BJ (cell line): ENCODE measurements at places on chromosomes 11 and 22.
A peak's percentile ranks its signal among the peaks of the same experiment; 100 is the strongest.

GRCh38 chr11:115919341-115920091 is 415.3 kb upstream of the CADM1 start:
- DNase-seq, result no peak

DNA sequence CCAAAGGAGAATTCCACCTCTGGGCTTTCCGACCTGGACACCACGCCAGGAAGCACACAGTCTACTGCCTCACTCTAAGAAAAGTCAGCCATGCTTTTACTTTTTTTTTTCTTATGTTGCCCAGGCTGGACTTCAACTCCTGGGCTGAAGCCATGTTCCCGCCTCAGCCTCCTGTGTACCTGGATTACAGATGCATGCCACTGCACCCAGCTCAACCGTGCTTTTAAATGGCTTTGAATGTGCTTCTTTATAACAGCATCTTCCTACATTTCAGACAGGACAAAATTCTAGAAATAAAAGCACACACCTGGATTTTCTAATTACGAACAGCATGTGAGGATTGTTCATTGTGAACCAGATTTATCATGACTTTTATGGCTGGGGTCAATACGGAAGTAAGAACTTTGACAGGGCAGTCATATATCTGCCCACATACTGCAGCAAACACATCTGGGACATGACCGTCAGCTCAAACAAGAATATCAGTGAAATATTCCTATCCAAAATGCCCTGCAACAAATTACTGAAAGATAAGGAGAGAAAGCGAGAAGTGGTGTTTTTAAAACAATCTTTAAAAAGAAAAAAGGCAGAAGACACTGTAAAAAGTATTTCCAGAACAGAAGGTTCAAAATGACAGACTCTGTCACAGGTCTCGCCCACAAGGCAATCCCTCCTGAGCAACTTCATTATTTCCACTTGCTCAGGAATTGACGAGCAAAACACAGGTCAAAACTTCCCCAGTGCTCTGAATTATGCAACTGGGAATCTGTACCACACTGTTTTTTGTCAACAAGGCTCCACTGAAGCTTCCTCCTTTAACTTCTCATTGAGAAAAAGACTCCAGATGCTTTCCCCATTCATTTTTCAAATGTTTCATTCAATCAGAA is 42.1 kb downstream of the PACSIN2 start:
- DNase-seq, result no peak

GRCh38 chr11:103202048-103202651 is 92.9 kb downstream of the DYNC2H1 start:
- DNase-seq, result no peak

DNA sequence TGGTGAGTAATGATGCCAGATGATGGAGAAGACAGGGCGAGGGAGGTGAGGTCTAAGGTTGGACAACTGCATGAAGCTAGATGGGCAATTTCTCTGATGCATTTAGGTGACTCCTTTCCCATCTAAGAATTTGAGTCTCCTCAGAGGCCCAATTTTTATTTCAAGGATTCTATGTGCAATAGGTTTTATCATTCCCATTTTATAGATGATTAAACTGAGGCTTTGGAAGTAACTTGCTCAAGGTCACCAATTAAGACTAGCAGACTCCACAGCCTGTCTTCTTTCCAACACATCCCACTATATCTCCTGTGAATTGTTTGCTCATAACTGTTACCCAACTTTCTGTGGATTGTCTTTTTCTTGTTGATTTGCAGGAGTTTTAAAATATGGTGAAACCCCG is 28.5 kb downstream of the DSCAML1 start:
- no peak for DNase-seq

DNA sequence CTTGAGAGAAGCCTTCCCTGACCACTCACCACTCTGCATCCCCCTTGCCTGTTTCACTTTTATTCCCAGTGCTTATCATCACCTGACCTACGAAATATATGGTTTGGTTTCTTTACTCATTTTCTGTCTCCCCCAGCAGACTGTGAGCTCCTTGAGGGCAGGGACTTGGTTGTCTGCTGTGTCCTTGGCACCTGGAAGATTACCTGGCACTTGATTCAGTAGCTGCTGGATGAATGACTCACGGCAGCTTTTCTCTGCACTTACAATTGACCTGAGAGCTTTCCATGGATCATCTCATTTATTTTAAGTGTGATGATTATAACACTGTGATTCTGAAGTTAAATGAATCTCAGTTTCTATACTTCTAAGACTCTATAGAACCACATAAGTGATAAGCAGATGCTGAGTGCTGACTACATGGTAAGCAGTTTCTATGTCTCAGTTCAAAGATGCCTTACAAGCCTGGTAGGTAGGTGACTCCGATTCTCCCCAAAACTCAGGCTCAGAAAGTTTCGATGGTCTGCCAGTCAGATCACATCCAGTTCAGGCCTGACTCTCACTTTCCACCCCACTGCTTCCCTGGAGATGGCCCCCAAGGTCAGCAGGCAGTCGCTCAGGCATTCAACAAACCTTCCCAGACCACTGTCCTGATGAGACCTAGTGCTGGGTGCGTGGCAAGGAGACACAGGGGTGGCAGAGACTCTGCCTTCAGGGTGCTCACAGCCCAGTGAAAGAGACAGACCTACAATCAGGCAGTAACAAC is 11.6 kb downstream of the IL2RB start:
- no peak for DNase-seq

GRCh38 chr11:100832829-100833228 is 145.7 kb downstream of the ARHGAP42 start:
- DNase-seq, result no peak

DNA sequence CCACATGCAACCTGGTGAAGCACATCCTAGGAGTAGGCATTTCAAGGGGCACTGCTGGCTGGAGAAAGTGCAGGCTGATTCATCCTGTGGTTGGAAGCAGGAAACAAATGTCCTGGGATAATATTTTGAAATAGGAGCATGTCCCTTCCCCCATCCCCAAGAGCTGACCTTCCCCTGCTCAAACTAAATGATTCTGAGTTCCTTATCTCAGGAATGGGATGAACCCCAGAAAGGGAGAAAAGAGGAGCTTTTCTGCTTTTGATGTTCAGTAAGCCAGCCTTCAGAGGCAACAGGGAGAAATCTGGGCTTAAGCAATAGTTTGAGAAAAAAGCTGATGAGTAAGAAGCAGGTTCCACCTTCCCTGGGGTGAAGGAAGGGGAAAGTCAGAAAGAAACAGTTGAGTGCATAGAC is 19.5 kb upstream of the SPON1 start:
- DNase-seq, result no peak

GRCh38 chr11:18853086-18853720 is 61.6 kb upstream of the PTPN5 start:
- no peak for DNase-seq

GRCh38 chr22:44068422-44069191 is 44.5 kb downstream of the PARVB start:
- no peak for DNase-seq

DNA sequence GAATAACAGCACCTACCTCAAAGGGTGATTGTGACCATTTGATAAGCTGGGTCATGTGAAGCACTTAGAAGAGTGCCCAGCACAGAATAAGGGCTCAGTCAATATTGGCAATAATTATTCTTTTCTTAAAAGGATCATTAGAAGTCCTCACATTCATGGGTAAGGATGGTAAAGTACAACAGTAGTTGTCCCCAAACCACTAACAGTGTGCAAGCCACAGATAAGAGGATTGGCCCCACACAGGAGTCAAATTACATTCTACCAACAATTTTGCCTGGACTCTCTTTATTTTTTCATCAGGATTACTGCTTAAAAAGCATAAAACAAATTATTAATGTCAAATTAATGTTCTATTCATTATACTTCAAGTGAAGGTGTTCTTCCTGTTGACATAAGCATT is 271.5 kb upstream of the PDGFD start:
- no peak for DNase-seq

- no peak for DNase-seq
Observed at GRCh38 chr11:66591175-66591574, 1.7 kb downstream of the CCDC87 start.

DNA sequence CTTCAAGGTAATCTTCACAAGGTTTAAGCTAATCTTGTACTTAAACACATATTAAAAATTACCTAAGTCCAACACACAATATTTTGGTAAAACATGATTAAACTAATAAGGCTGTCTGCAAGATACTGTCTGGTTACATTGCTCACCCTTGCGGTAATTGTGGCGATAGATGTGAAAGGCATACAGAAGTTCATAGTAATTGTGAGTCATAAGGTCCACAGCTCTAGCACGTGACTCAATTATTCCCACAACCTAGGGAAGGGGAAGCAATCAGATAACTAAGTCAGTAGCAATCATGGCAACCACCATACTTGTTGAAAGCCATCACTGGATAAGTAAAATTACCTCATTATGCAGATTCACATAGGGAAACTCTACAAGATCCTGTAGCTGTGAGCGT is 30.5 kb upstream of the FNBP4 start:
- DNase-seq, result no peak

GRCh38 chr22:24485608-24486007 is 9.5 kb upstream of the UPB1 start:
- DNase-seq, result no peak

DNA sequence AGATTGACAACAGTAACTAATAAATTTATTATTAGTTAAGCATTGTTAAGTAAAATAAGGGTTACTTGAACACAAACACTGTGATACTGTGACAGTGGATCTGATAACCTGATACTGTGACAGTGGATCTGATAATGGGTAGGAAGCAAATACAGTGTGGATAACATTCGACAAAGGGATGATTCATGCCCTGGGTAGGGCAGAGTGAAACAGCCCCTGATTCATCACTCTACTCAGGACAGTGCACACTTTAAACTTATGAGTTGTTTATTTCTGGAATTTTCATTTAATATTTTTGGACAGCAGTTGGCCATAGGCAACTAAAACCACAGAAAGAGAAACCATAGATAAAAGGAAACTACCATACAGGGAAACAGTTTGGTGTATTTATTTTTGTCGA is 60.8 kb upstream of the CTSC start:
- DNase-seq, result no peak

DNA sequence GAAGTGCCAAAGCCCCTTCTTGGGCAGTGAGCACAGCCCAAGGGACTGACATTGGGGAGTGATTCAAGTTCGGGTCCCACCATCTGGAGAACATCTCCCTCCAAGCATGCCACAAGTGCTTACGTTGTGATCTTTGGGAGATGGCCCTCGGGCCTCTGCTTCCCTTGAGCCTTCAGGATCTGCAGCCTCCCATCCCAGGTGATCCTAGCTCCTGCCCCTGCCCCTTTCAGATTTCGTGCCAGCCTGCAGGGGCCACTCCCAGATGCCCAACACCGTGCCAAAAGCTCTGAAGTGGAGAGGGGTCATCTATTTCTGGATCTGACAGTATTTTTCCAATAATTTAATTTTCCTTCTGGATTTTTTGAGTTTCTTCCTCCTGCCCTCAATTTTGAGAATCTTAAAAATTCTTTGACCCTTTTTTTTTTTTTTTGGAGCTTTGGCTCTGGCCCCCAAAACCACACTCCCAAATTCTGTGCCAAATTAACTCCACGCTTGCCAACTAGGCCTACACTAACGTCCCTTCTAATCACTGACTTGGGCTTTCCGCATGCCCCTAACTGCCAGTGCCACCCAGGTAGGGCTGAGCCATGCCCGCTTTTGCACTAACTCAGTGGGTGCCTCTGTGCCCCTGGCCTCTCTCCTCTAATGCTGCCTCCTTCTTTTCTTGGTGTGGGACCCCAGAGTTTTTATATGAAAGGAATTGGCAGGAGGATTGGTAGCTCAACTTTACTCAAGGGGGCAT is 25.3 kb downstream of the PHLDB1 start:
- DNase-seq, result no peak

DNA sequence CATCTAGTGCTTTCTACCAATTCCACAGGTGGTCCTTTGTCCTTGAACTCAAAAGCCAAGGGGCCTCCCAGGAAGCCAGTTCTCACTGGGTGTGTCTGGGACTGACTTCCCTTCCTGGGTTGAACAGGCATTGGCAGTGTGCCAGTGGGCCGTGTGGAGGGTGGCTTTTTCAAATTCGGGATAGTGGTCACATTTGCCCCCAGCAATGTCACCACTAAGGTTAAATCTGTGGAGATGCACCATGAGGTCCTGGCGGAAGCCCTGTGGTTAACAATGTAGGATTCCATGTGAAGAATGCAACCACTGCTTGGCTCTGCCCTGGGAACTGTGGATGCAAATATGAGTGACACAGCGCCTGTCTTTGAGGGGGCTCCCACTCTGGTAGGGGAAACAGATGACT is 53.2 kb upstream of the MTNR1B start:
- no peak for DNase-seq

DNA sequence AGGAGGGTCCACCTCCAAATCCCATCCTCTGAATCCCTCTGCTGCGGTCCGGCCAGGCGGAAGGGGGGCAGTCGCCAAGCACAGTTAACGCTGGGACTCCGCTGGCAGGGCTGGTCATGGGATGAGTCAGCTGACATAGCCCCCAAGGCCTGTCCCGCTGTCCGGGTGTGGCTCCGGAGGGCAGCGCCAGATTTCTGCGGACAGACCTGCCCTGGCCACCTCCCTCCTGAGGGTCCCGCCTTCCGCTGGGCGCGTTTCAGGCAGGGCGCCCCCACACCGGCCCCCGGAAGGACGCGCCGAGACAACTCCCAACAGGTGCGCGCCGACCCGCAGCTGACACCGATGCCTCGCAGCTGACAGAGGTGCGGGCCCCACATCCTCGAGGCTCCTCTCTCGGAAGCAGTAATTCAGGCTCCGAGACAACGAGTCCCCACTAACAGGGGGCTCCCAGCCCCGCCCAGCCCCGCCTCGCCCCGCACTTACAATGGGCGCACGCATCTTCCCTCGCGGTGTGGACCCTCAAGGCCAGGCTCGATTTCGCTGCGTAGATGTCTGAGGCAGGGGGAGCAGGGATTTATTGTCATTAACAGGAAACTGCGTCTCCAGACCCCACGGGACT is 607 bp downstream of the PLAAT3 start:
- DNase-seq, result no peak

GRCh38 chr11:48064306-48064705 is 83.9 kb downstream of the PTPRJ start:
- peak; percentile 46 for DNase-seq

DNA sequence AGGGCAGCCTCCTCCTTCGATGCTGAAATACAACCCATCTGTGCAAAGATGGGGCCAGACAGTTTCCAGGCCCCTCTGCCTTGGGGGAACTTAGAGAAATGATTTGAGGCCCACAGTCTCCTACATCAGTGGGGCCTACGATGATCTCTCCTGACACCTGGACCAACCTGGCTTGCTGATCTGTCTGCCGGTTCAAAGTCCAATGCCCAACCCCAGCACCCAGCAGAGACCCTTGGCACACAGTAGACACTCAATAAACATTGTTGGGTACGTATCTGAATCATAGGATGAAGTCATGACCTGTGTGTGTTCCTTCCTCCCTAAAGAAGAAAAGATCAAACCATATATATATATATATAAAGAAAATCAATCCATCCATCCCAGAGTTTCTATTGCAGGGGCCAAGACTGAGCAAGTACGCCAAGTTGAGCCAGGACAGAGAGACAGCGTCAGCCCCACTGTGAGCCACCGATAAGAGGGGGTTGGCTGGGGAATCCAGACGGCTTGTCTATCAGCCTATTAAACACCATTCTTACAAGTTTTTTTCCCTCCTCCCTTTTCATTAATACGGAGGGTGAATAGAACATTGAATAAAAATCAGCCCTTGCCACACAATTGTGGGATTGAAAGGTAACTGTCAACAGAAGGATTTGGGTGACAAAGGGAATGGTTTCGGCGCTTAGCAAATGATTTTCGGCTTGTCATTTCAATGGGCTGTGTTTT is 244.1 kb downstream of the MN1 start:
- no peak for DNase-seq
